ENCODE measurements at places on chromosomes 6 and 20.

DNA sequence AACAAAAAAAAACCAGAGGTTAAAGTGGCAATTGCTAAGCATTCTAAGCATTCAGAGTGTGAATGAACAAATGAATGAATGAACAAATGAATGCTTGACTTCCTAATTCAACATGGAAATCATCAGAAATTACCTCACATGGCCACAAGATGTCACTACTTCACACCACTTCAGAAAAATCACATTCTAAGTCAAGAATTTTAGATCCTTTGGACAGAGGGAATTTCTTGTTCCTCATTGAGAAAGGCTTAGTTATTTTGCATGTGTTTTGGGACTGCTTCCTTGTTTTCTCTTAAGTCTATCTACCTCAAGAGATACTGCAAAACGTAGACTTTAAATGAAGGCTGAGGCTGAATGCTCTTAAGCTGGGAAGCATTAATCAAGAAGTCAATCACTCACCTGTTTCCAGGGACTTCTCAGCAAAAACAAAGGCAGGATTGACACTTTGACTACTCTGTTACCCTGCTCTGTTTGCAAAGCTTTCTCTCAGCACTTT is 120.2 kb downstream of the MBOAT1 start:
- peak; percentile 35 for DNase-seq

DNA sequence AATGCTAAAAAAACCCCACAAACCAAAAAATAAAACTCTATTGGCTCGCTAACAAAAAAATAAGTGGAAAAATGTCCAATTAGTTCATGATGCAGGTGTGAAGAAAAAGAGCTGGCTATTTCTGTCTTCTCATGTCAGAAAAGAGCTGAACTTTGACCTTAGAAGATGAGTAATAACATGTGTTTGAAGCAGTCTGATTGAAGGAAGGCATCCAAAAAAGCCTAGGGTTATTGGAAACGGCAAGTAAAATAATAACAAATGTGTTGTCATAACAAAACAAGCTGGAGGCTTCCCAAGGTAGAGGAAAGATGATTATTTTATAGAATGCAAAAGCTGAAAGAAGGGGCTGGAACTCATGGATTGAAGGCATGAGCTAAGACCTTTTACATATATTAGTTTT is 94.4 kb upstream of the FAM184A start:
- no peak for DNase-seq

GRCh38 chr20:47262365-47263013 is 94.0 kb downstream of the ZMYND8 start:
- no peak for DNase-seq

DNA sequence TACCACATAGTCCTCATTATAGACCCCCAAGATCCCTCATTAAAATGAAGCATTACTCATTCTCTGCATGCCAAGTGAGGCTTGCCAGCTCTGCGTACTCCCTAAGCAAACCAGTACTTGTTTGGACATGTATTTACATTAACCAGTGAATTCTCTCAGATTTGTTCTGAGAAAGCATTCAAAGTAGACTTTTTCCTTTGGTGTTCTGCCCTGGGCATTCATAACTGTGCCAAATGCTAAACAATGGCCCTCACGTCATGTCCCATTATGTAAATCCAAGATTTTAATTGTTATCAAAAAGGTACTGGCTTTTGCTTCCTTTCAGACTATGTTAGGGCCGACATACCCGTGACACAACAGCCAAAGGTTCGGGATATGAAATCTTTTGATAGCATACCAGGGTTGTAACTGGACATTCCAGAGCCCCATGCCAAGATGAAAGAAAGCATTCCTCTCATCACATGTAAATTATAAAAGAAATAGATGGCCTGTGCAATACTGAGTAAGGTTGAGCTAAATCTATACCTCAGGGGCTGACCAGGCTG is 164.2 kb downstream of the ADAT2 start:
- no peak for DNase-seq

GRCh38 chr20:44851545-44851944 is 34.0 kb upstream of the YWHAB start:
- DNase-seq: no peak

DNA sequence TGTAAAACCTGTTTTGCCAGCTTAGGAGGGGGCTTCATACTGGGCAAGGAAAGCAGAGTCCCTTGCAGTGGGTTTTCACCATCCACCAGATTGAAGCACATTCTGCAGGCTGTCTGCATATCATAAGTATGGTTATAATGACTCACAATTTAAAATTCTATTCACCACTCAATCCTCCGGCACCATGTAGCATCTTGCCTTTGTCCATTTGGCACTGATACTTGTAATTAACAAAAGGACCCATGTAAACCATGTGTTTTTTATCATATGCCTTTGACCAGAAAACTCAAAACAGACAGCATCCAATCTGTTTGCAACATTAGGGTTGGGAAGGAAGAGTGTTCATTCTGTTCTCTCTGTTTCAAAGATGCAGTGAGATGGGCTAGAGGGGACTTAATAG is 3.0 kb downstream of the CD83 start:
- DNase-seq: no peak

All from HEK293T (cell line).